CD4-positive, alpha-beta T cell treated with Interleukin-10 for 1 hour (primary cell): ENCODE measurements at places on chromosomes 2 and 18.
A peak's percentile ranks its signal among the peaks of the same experiment; 100 is the strongest.

DNA sequence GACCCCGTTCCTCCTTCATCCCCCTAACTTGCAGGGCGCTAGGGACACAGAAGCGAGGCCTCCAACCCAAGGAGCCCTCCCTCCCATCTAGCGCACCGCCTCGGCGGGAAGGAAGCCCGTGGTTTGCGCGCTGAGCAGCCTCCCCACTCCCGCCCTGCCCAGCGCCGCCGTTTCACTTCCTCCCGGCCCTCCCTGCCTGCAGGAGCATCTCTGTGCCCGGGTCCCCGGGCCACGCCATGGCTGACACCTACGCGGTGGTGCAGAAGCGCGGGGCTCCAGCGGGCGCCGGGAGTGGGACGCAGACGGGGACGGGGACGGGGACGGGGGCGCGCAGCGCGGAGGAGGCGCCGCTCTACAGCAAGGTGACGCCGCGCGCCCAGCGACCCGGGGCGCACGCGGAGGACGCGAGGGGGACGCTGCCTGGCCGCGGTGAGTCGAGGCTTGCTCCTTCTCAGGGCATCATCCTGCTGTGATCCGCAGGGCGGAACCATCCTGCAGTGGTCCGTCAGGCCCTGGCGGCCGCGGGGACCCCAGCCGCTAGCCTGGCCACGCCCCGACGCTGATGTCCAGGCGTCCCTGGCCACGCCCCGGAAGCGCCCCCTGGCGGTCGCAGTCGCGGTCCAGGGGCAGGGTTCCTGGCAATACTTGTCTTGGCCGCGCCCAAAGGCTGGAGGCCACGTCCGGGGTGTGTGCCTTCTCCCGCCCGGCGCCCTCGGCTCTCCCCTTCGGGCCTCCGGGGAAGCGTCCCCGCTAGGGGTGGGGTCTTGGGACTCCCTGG, 16.4 kb downstream of the PTPN18 start:
- peak; percentile 70 for DNase-seq

DNA sequence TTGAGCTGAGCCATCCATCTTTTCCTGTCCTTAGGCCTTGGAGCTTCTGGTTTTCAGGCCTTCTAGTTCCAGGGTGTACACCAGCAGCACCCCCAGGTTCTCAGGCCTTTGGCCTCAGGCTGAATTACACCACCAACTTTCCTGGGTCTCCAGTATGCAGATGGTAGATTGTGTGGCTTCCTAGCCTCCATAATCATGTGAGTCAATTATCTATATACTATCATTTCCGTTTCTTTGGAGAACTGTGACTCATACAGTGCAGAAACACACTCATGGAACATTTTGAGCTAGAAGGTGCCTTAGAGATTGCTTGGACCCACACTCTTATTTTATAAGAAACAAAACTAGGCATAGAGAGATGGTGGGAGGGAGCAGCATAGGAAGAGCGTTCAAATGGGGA, 167.4 kb downstream of the NCK2 start:
- no peak for DNase-seq

- DNase-seq: peak; percentile 77
Measured at GRCh38 chr2:191051825-191052778, 38.1 kb upstream of the STAT1 start.

DNA sequence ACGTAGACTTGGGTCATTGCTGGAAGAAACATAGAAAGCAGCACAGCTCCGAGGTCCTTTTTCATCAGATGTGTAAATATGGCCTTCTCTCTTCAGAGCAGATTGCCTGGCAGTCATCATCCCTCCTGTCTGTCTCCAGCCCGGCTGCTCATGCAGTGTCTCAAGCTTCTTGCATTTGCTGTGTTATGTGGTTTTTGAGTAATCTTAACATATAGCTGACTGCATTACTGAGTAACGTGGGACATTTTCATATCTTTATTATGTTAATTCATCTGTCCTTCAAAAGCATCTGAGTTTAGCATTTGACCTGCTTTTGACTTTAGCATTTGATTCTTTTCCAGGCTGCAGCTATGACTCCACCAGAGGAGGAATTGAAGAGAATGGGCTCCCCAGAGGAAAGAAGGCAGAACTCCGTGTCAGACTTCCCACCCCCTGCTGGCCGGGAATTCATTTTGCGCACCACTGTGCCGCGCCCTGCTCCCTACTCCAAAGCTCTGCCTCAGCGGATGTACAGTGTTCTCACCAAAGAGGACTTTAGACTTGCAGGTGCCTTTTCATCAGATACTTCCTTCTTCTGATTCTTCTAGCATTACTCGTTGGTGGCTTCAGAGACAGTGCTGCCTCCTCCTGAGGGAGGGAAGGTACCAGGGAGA, 116.2 kb downstream of the RAB3GAP1 start:
- no peak for DNase-seq

GRCh38 chr2:170361090-170361936, 183.4 kb downstream of the MYO3B start:
- DNase-seq: peak; percentile 59

DNA sequence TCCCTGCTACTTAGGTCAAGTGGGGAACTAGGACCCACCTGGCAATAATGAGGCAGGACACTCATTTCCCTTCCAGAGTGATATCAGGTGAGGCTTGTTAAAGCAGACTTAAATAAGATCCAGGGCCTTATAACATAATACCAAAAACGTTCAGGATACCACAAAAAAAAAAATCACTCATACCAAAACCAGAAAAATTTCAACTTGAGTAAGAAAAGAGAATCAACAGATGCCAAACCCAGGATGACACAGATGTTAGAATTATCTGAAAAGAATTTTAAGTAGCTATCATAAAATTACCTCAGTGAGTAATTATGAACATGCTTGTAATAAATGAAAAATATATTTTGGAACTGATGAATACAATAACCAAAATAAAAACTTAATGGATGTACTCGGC, 255.6 kb upstream of the OSR1 start:
- no peak for DNase-seq

DNA sequence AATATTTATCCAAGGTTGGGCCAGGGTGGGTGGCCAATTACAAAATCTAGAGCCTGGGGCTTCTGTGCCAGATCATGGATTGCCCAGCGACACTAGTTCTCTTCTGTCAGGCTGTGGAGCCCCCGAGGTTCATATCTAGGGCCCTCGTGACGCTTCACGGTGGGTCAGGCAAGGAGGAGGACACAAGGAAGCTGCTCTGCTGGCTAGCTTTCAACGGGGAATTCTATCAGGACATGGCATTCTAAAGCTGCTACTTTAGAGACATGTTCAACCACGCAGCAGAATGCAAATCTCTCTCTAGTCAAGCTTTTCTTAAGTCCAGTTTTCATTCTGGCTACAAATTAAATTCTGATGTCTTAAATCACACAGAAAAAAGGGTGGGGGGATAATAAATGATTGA, 180.2 kb downstream of the THADA start:
- no peak for DNase-seq

- no peak for DNase-seq
Measured at GRCh38 chr18:79852561-79853302, 55.0 kb downstream of the KCNG2 start.

GRCh38 chr2:27105981-27106380, 12.9 kb downstream of the CGREF1 start:
- no peak for DNase-seq

DNA sequence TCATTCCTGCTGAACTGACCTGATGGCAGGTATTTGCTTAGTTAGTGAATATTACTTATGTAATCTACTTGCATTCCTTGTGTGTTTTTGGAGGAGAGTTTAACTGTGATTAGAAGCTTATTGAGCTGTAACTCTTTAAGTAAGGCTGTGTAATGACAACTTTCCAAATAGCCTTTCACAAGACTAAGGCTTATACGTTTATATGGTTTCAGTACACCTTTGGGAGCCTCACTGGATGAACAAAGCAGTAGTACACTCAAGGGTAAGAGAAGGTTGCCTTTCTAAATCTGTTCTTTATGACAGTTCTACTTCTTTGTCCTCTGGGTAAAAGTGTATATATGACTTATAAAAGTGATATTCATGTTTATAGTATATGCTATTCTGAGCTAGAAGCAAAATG, 4.3 kb downstream of the ITPRID2 start:
- no peak for DNase-seq

DNA sequence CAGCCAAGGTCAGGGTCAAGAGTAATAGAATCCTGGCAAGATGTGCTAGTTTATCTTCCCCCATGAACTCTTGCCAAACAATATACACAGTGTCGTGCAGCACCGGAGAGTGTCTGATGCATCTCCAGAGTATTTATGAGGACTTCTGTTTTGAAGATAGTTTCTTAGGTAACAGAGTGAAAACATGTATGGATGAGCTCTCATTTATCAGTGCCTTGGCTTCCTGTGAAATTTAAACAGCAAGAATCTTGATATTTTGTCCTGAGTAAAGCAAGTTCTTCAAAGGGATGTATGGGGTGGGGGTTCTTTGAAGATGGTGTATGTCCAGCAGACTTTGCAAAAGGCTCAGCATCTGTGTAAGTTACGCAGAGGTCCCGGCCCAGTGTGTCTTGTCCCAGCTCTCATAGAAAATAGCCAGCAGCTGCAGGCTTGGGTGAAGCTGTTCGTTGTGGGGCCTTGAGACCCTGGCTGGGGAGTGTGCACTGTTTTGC, 361.0 kb upstream of the NT5C1B start:
- DNase-seq: no peak

DNA sequence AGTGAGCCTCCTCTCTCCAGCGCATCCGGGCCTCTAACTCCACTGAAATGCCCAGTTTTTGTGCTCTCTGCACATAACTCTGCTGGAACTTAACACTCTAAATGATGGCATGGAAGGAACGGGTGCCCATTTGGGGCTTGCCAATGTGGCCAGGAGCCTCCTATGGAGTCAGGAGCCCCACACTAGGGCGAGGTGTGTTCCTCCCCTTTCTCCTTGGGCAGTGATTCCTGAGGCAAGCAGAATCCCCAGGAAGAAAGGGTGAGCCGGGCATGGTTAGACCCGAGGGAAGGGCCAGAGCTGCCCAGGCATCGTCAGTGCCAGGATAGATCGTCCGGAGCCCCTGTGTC, 63.0 kb downstream of the DDX1 start:
- DNase-seq: no peak

DNA sequence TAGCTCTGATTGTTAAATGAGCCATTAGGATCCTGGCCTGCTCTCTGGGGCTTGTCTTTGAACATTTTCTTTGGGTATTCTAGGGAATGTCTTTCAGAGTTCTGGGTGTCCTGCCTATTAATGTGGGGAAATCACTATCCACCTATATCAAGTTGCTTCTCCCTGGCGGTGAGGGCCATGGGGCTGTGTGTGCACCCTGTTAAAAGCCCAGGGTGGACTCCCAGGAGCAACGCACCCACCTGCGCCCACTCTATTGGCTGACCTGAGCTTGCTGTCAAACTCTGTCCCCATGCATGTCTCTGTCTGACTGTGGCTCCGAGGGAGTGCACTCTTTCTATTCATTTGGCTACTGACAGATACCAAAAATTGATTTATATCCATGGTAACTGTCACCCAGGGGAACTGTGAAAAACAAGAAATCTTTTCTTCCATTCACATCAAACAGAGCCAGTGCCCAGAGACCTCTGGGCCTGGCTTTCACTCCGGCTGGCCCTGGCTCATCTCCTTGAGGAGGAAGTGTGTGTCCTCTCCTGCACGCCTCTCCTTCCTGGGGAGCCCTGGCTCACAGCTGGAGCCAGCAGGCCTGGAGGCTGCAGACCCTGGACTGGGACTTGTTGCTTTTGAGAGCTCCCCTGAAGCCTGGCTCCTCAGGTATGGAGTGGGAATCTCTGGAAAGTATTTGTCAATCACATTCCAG, 10.5 kb upstream of the TOGARAM2 start:
- no peak for DNase-seq

DNA sequence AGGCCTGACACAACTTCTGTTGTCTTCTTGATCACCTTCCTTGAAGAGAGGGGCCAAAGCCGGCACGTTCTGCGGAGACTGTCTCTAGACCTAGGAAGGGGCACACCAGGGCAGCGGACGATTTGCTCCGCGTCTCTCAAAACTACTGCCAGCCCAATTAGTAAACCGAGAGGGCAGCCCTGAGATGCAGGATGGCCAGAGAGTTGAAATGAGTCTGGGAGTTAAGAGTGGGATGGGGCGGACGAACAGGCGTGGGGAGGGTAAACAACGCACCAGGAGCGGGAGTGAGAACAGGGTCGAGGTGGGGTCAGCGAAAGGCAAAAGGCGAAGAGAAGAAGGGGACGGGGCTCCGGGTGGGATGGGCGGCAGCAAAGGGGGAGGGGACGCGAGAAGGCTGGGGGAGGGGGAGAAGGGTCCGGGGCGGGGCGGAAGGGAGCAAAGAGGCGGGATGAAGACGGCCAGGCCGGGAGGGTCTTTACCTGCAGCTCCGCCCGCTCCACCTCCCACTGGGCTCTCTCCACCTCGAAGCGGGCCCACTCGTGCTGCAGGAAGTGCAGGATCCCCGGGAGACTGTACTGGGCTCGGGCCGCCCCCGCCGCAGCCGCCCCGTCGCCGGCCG, 476 bp downstream of the STRN start:
- peak; percentile 23 for DNase-seq

DNA sequence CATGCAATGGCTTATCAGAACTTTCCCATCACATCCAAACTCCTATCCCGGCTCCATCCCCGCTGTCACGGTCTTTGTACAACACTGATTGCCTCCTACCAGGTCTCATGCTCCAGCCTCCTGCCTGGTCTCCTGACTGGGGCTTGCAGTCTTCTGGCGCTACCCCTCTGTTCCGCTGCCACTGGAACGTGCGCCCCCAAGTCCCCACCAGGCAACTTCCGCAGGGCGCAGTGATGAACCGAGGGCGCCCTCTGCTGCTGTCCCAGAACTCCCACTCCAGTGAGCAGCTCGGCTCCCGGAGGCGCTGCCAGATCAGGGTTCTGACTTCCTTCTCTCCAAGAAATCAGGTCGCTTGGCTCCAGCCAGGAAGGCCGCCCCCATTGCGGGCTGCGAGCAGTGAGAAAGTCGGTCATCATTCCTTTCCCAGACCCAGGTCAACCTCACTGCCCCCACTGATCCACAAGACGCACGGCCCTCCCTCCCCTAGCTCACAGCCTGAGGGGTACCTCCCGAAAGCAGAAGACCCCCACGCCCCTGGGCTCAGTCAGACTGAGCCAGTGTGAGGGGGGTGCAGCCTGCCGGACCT, 43.9 kb upstream of the RAB11FIP5 start:
- DNase-seq: peak; percentile 38

- DNase-seq: no peak
Measured at GRCh38 chr2:215717501-215718381, 281.9 kb upstream of the FN1 start.

GRCh38 chr2:237350597-237350996, 63.4 kb downstream of the COL6A3 start:
- DNase-seq: no peak

GRCh38 chr2:61044636-61045035, 21.0 kb upstream of the SANBR start:
- DNase-seq: peak; percentile 11

DNA sequence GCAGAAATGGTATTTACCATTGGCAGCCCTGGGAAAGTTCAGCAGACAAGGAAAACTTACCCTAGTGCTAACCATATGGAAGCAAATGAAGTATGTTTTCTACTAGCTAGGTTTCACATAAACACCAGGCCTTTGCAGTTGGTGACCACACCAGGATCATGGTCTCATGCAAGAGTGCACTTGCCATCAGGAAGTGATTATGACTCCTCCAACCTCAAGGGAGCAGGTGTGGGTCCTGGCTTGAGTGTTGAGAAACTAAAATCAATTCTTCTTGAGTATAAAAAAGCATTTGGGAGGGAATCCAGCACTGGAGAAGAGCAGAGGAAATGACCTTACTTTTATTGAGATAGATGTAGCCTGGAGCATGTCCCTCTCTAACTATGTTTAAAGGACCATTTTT, 56.8 kb upstream of the SPAG16 start:
- DNase-seq: no peak

- no peak for DNase-seq
Measured at GRCh38 chr2:237256887-237257286, 157.1 kb downstream of the COL6A3 start.

- DNase-seq: no peak
Measured at GRCh38 chr2:237500681-237501424, 13.8 kb downstream of the MLPH start.
